ENCODE measurements at places on chromosomes 1 and 21.
A peak's percentile ranks its signal among the peaks of the same experiment; 100 is the strongest.

- no peak for DNase-seq
These were observed 8.6 kb downstream of the UBE2U start for GRCh38 chr1:64212031-64212430.

GRCh38 chr1:189216886-189217285 lies 1260.8 kb downstream of the BRINP3 start:
- no peak for DNase-seq

GRCh38 chr1:204295671-204296070 lies 64.1 kb downstream of the PLEKHA6 start:
- DNase-seq, result no peak

DNA sequence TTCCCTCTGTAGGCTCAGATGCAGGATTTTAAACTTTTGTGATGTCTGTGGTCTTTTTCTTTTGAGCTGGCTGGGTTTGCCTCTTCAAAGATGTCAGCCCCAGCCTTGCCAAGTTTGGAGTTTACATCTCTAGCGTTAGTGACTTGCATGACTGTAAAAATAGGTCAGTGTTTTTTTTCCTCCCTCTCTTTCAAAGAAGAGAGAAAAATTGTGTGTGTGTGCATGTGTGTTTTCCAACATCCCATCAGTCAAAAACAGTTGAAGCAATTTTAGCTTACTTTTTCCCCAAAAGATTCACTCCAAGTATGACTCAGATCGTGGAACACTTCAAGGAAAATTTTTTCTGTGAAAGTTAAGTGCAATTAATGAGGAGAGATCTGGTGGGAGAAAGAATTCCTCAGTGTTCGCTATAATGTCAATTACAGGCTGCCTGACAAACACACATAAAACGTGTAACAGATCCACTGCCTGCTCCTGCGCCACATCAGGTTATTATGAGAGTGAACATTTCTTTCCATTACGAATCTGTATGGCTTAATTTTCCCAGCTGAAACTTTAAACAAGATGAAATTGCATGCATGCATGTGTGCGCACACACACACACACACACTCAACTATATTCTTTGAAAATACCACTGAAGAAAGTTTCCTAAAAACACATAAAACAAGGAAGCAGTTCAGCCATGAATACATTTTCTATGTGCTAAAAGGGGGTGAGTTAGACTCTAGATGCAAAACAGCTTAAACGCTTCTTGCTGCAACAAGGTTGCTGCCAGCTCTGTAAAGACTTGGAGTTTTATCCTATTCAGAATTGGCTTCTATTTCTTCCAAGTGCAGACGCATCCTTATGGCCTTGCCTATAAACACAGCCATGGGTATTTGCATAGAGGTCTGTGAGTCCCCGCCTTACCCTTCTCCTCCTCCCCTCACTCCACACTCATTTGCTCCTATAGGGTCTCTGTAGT lies 55.5 kb downstream of the TLR5 start:
- DNase-seq, result no peak

DNA sequence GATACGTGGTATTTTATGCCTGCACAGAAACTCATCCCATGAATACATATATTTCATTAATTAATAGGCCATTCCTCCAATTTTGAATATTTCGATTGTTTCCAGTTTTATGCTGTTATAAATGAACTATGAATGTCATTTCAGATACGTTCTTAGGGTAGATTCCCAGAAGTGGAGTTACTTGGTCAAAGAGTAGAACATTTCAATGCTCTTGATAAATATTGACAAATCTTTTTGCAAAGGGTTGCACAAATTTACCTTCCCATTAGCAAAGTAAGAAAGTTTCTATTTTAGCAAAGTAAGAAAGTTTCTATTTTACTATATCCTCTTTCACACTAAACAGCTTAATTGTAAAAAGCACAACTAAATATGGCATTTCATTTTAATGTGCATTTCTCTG lies 48.9 kb downstream of the KCNT2 start:
- no peak for DNase-seq

- DNase-seq, result peak; percentile 75
These were observed 2.6 kb downstream of the C1orf116 start for GRCh38 chr1:207029701-207030521.

DNA sequence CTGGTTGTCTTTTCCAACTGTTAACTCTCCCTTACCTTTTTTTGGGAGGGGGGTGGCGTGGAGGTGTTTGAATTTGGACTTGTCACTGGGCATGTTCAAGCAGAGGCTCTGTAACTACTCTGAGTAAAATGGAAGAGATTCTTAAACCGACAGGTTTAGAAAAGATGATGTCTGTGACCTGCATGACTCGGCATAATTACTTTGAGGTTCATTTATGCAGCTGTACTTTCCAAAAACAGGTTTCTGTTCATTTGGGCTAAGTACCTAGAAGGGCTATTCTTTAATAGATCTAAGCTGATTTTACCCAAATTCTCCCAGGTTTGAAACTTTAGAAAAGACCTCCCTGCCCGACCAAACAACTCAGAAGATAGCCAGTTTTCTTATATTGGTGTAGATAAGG lies 80.3 kb downstream of the SLC35A3 start:
- no peak for DNase-seq

DNA sequence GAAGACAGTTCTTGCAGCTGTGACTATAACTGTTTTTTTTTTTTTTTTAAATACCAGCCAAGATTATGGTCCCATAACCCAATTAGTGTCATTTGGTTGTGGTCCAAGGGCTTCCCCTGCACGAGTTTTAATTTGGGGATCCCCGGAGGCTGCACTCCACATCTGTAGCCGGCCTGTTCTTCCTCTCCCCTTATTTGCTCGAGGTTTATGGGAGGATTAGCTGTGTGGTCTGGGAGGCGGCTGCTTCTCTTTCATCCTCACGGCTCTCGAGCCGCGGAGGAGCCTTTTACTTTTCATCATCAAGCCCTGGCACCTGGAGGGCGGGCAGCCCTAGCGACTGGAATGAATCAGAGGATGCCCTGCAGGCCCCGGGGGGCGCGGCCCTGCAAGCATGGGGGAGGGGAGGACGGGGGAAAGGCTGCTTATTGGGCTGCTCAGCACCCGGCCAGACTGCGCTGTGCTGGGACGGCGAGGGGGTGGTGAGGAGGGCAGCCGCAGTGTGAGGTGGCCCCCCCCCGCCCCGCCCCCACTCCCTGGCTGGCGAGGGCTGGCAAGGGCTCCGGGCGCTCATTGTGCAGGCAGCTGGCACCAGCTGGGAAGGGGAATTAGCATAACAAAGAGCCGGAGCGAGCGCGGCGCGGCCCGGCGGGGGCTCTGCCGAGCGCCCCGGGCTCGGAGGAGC lies 18.5 kb downstream of the SERTAD4 start:
- DNase-seq, result peak; percentile 98

DNA sequence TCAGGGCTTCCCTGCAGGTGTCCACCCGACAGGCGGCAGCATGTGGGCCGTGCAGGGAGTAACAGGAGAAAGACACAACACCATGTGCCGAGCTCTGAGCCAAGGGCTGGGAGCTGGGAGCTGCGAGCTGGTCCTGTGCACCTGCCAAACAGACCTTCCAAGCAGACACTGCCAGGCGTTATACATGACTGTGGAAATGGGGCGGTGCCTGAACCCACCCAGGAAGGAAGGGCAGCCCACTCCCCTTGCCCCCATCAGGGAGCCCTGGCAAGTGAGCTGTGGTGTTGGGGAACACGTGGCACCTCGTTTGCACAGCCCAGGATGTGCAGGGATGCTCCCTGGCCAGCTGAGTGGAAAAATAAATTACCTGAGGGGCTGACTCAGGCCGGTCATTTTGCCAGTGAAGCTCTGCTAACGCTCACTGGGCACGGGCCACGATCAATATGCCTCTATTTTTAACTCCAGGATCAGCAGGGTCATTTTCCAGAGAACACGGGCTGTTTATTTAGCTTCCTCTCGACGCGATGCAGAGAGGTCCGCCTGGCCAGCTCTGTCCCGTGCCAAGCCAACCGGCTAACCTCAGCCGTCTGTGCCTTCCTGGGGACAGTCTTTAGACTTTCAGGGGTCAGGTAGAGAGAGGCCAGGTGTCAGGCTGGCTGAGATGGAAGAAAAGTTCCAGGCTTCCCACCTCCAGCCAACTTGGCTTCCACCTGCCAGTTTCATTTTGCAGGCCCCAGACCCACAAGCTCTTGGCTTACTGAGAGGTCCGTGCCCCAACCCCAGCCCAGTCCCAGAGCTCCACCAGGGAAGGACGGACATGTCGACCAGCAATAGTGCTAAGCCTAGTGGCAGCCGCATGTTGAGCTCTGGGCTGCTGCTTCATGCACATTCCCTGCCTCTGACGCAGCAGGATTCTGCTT lies 196.7 kb upstream of the VAMP3 start:
- no peak for DNase-seq

- DNase-seq, result no peak
These were observed 188.1 kb upstream of the RGS18 start for GRCh38 chr1:191970116-191970515.

DNA sequence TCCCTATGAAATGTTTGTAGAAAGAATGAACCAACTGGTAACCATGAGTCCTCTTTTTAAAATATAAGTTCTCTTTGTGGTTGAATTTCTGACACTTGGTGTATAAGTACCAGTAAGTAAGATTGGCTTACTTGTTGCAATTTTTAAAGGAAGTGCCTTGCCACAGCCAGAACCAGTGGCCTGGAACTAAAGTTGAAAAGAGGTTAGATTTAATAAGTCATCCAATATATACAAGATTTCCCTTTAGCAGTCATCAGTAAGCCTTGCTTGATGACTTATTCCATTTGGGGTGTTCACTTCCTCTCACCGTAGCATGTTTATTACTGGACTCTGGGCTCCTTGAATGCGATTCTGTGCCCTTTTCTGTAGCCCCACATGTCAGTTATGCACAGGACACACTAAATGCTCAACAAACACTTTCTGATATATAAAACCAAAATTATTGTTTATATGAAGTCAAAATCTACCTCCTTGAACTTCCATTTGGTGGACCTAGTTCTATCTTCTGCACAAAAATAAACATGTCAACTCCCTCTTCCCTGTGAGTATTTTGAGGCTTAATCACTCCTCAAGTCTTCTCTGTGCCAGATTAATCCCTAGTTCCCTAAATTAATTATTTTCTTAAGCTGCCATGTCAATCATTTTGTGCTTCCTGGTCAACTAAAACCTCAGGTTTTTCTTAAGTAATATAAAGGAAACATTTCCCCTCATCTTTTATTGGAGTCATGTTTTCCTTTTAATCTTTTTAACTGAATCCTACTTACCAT lies 218.1 kb downstream of the ST6GALNAC3 start:
- no peak for DNase-seq

DNA sequence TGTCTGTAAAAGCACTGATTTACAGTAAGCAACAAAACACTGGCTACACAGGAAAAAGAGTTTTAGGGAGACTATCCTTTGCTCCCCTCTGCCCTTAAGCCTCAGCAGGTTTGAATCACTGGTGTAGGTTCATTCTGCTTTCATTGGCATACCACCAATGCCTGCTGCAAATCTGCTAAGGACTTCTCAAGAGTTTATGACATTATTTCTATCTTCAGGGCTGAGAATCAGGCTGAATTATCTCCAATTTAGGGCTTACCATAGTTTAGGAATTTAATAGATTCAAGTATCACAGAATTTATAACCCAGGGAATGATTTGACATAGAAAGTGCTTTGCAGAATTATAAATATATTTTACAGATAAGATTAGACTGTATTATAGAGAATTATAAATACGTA lies 6.7 kb upstream of the ZBTB18 start:
- DNase-seq, result no peak

DNA sequence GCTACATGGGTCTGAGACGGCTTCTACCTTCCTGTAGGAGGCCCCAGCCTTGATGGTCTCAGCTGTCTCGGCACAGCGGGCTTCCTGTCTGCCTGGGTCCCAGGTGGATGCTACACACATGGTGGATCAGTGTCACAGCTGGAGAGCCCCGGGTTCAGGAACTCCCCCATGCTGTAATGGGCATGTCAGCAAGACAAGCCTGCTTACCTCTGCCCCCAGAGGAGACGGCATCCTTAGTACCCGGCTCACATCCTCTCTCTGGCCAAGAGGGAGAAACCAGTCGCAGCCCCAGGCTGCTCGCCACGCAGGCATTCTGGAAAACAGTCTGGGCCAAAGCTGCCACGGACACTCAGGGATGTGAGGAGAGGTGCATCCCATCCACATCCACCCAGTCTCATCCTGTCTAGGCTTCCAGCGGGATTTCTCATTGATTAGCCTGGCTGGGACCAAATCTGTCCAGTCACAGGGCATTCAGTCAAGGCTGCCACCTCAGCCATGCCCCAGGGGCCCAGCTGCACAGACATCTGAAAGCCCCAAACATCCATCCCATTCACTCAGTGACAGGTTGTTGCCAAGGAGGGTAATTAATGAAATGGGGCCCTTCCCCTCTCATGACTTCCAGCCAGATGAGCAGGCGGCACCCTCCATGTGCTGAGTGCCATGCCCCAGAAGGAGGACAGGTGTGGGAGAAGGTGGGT lies 10.5 kb downstream of the SNAP47 start:
- peak; percentile 43 for DNase-seq

GRCh38 chr1:32934535-32934934 lies 30.1 kb downstream of the RNF19B start:
- no peak for DNase-seq

DNA sequence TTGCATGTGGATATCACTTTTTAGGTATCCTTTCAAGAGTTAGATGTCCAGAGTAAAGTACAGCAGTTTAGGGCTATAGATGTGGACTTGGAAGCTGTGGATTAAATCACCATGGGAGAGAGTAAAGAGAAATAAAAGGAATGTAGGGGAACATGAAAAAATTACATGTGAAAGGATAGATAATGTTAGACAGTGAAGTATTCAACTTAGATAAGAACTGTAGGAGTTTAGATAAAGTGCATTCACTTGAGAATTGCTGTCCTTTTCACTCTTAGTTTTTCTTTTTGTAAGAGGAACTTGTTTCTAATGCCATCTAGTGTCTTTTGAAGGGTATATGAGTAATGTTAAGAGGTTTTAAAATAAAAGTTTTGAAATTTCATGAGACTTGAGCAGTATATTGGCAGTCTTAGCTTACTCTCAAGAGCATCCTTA lies 40.1 kb downstream of the MAST2 start:
- no peak for DNase-seq

DNA sequence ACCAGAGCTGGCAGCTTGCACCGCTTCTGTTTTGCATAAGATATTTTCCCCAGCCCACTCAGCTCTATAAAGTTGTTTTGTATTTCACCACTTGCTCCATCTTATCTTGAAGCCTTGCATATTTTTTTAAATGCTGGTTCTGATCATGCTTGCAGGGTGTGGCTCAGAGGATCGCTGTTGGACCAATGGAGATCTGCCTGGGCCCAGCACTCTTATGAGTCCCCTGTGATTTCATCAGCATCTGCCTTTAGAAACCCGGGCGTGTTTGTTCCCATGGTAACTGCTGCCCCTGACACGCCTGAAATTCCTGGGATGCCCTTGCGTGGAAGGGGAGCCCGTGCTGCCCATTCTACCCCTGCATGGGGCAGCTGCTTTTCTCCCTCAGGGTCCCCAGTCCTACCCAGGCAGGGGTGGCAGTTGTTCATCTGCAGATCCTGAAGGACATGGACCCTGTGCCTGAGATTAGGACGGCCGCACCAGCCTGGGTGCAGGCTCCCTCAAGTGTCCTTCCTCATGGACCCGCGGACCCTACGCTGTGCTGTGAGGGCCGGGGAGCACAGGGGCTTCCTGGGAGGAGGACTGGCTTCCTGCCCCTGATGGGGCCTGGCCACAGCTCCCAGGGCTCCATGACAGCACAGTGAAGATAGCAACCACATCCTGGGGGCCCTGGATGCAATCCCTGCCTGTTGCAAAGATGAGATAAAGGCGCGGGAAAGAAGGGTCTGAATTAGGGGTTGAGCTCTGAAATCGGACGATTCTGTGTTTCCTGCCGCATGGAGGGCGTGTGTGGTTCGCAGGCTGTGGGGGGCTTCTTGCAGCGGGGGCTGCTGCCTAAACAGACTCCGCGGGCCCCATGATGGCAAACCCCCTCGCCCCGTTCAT lies 226.5 kb downstream of the SDCCAG8 start:
- DNase-seq, result no peak

- DNase-seq, result no peak
These were observed 1.6 kb upstream of the MARK1 start for GRCh38 chr1:220526294-220526693.
